ENCODE measurements at places on chromosomes 11 and 22. TPM values are rescaled to one million over a fixed set of nuclear protein-coding genes. Genes with fewer than 3 reads are reported as not detected.

- DNase-seq, result no peak
Measured at GRCh38 chr11:36375353-36376008, 79.4 kb downstream of the PRR5L start.

The GLYAT gene
- total RNA-seq, result 0.18 TPM

GRCh38 chr22:20964799-20965103 lies 2.3 kb upstream of the AIFM3 start:
- no peak for DNase-seq

GRCh38 chr11:117180661-117181585 lies 2.4 kb downstream of the SIDT2 start:
- peak; percentile 46 for DNase-seq

GRCh38 chr11:7609015-7609414 lies 64.3 kb downstream of the CYB5R2 start:
- no peak for DNase-seq

Data from GM12878 (cell line).